NCI-H524 treated with DMSO at 0.1 percent for 48 hours (cell line): ENCODE measurements at places on chromosomes 3 and 15.

- DNase-seq = no peak
Measured at GRCh38 chr15:71480556-71480955, 329.8 kb upstream of the NR2E3 start.

- DNase-seq = no peak
Measured at GRCh38 chr3:160719710-160720109, 36.3 kb upstream of the PPM1L start.

- no peak for DNase-seq
Measured at GRCh38 chr3:14980689-14981088, 33.3 kb downstream of the NR2C2 start.

GRCh38 chr3:46926039-46926438 is 48.5 kb downstream of the PTH1R start:
- DNase-seq = no peak

- no peak for DNase-seq
Measured at GRCh38 chr3:101643009-101643844, 33.7 kb downstream of the ZBTB11 start.

- DNase-seq = no peak
Measured at GRCh38 chr3:13158871-13159270, 85.6 kb upstream of the IQSEC1 start.

GRCh38 chr15:35112346-35112745 is 27.3 kb upstream of the NANOGP8 start:
- no peak for DNase-seq

- DNase-seq = no peak
Measured at GRCh38 chr3:125602752-125603649, 7.7 kb upstream of the OSBPL11 start.

DNA sequence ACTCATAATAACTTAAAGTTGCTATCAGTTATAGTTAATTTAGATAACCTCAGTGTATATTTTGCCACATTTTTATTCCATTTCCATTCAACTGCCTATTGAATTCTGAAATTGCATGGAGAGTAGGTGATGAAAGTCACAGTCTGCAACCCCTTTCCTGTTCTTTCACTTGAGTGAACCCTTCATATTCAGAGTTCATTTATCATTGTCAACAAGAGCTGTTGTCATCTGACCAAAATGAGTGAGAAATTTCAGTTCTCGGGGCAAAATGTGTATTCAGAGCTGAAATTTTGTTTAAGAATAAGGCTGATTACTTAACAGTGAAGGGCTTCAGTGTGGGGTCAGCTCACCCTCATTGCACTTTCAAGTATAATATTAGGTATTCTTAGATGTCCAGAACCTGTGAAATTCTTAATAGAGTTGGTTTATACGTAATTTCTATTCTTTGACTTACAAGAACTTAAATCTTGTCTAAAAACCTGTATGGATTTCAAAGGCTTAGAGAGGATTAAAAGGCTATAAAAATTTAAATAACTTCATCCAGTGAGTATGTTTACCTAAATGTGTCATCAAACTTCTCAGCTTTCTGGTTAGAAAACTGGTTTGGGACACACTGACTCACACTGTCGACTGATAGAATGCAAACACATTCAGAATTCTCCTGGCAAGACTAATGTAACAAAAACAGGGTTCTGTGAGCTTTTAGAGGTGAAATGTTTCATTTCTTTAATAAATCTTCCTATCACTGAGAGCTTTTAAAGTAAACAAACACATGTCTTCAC is 92.2 kb downstream of the CMSS1 start:
- DNase-seq = no peak

DNA sequence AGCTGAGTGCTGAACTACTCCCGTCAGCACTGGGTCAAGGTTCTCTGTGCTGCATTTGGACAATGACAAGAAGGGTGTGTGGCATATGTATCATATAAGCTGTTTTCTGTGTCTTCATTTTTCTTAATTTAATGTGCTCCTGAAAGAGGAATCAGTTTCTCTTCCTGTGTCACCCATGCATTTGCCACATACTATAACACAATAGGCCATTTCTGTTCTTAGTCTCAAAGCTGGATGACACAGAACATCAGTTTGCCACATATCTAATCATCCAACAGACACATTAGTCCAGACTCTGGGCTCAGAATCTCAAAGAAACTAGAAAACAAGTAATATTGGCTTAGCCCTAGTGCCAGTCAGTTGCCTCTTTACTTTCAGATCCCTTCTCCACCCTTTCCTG is 34.1 kb downstream of the CEP19 start:
- no peak for DNase-seq

GRCh38 chr3:10683106-10683505 is 132.9 kb upstream of the SLC6A11 start:
- DNase-seq = no peak

DNA sequence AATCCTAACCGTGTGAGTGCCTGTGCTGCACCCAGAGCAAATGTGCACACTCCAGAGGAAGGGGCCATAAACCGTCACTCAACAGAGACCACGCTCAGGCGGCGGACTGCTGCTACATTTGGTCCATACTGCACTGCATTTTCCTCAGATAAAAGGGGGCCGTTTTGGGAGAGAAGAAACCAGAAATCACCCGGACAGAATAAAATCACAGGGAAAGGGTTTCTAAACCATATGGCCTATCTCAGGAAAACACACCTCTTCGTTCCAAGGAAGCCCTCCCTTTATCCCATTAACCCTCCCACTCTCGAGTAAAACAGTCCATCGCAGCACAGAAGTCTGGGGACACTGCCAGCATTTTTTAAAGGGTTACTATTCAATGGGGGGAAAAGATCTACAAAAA is 7.6 kb downstream of the IL17RD start:
- no peak for DNase-seq

DNA sequence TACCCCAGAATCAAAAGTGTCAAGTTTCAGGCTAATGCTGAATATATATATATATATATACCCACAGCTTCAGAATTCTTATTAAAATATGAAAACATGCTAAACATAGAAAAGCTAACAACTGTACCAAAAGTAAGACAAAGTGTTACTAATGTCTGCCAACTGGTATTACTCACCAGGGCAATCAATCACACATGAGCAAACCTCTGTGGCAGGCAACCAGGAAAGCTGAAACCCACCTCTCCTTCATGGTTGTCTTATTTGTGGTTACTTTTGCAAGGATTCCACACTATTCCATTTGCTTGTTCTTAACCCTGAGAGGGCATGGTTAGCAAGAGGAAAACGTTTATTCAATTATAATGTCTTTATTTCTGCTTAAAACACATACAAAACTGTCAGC is 512.3 kb upstream of the MDFIC2 start:
- DNase-seq = no peak

DNA sequence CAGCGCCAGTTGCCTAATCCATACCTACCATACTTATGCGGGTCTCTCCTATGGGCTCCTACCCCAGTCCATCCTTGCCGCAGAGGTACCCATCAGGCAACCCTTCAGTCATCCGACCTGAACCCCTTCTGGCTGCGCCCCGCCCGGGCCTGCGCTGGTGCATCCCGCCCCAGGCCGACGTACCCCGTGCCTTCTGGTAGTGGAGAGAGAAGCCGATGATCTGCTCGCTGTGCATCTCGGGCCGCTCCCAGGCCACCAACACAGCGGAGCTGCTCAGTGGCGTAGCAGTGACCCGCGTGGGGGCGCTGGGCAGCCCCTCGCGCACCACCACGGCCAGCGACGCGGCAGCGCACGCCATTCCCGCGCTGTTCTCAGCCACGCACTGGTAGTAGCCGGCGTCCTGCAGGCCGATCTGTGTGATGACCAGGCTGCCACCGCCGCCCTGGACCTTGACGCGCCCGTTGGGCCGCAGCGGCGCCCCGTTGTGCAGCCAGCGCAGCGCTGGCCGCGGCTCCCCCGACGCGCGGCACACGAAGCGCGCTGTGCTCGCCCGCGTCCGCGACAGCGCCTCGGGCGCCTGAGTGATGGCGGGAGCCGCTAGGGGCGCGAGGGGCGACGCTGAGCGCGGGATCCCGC is 17.9 kb upstream of the IGDCC3 start:
- no peak for DNase-seq

DNA sequence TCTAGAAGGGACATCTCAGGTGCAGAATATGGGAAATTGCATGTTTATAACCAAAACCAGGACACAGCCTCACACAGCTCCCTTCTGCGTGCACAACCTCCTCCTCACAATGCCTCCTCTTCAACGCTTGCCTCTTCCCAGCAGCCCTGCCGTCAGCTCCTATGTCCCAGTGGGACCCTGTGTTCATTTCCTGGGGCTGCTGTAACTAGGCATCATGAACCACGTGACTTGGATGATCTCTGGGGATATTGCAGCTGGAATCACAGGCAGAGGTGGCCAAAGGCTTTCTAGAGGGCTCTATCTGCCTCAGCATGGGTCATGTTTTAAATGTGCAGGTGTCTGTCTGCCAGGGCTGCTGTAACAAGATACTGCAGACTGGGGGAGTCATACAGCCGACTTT is 375.3 kb downstream of the OCA2 start:
- DNase-seq = no peak

DNA sequence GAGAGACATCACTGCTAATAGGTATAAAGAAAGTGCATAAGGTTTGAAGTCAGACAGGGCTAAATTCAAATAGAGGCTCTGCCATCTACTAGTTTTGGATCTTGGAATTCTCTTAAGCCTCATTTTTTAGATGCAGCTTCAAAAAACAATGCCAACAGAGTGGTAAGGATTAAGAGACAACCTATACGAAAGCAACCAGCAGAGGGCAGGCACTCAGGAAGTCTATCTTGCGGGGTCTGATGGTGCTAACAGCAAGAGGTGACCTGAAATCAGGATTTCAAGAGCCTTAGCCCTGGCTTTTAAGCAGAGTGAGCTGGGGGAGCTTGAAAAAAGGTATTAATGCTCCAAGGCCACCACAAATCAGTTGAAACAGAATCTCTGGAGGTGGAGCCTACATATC is 40.7 kb downstream of the LDHAL6B start:
- no peak for DNase-seq

GRCh38 chr3:28853830-28854229 is 427.0 kb upstream of the RBMS3 start:
- no peak for DNase-seq

DNA sequence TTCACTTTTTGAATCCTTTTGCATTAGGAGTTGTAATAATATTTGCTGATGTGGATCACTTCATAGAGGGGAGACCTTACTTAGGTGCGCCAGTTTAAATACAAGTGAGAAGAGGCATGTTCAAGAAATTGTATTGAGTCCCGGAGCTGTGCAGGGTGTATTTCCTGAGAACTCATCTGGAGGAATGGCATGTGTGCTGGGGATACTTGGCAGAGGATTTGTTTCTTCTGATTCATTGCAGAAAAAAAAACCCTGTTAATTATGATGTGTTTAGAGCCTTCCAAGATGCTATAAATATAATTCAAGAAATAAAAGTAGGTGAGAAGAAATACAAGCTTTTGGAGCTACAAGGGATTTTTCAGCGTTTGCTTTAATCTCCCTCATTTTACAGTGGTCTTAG is 97.6 kb downstream of the TPRG1 start:
- no peak for DNase-seq

- no peak for DNase-seq
Measured at GRCh38 chr3:113802795-113803455, 35.7 kb upstream of the GRAMD1C start.

- no peak for DNase-seq
Measured at GRCh38 chr15:57025264-57025926, 107.0 kb downstream of the TCF12 start.

DNA sequence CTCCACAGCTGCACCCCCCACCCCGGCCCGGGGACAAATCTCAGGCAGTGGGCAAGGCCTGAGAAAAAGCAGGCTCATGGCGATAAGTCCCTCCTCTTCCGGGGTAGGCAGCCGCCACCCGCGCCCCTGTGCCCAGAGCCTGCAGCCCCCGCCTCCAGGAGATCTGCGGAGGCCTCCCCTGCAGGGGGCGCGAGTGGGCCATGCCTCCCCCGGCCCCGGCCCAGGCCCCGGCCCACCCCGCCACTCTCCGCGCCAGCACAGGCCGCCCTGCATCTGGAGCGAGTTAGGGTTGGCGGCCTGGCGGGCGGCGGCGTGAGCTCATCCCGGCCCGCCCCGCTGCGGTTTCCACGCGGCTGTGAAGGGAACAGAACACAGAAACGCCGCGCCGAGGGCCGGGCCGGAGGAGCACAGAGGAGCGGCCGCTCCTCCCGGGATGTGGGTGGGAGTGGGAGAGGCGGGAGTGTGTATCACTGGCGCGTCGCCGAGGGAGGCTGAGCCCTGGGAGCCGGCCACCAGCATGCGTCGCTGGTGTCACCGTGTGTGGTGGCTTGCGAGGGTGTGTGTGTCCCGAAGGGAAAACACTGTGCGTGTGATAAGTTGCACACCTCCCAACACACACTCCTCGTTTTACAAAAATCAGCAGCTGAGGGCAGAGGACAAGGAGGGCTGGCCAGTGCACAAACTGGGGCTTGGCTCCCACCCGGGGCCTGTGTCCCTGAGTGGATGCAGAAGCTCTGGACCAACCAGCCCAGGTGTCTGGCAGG is 17.2 kb downstream of the MYL3 start:
- peak; percentile 2 for DNase-seq

DNA sequence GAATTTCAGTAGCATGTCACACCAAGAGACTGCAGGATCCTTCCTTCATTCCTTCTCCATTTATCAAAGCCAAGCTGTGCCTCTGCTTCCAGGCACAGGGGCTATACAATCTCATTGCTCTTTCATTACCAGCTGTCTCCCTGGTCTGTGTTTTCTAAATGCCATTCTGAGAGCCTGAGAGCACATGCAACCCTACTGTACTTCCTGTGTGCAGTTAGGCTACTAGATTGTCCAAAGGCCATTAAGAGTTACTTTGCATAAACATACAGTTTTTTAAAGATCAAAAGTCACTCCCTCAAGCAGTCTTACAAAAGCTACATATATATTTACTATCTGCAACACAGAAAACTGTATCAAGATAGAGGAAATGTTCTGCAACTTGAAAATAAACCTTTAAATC is 110.1 kb downstream of the CFAP44 start:
- DNase-seq = no peak

- no peak for DNase-seq
Measured at GRCh38 chr15:70327856-70328678, 230.3 kb upstream of the TLE3 start.

- DNase-seq = no peak
Measured at GRCh38 chr3:61829722-61830350, 268.5 kb downstream of the PTPRG start.

- DNase-seq = no peak
Measured at GRCh38 chr3:123778991-123779622, 105.0 kb downstream of the MYLK start.

GRCh38 chr15:100842756-100843730 is 36.6 kb upstream of the ALDH1A3 start:
- no peak for DNase-seq

- DNase-seq = no peak
Measured at GRCh38 chr15:62770752-62771151, 271.8 kb upstream of the TPM1 start.

- DNase-seq = no peak
Measured at GRCh38 chr15:35080226-35080625, 4.9 kb downstream of the NANOGP8 start.

GRCh38 chr15:77371850-77372563 is 47.9 kb downstream of the PEAK1 start:
- DNase-seq = no peak
